ENCODE measurements at places on chromosomes 1 and 21. TPM values are rescaled to one million over a fixed set of nuclear protein-coding genes. Genes with fewer than 3 reads are reported as not detected.

- no peak for DNase-seq
Measured at GRCh38 chr1:20192364-20192763, 6.0 kb upstream of the PLA2G2C start.

DNA sequence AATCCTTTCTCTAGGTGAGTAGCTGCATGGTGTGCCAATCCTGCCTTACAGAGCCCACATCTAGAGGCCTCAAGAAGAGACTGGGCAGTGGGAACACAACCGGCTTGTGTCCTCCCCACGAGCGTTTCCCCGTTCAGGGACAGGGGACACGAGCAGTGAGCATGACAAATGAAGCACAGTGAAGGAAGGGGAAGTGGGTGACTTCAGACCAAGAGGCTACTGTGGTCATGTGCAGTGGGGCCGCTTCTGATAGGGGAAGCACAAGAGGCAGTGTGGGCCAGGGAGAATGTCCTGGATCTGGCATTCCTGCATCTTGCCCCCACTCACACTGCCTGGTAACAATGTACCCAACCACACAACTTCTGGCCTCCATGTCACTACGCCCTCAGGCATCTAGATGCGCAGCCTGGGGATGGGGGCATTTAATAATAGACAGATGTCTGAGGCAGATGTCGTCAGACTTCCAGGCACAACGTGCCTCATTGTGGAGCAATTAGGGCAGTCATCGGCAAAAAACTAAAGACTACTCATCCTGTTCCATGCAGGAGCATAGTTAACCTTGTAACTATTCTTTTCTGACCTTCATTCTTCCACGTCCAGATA, 155.6 kb upstream of the NBPF11 start:
- DNase-seq, result no peak

GRCh38 chr1:172977296-172978017, 73.3 kb downstream of the TNFSF18 start:
- DNase-seq, result no peak

Gene AADACL3
- not detected for total RNA-seq

Gene ECM1
- total RNA-seq, result 8.7 TPM

DNA sequence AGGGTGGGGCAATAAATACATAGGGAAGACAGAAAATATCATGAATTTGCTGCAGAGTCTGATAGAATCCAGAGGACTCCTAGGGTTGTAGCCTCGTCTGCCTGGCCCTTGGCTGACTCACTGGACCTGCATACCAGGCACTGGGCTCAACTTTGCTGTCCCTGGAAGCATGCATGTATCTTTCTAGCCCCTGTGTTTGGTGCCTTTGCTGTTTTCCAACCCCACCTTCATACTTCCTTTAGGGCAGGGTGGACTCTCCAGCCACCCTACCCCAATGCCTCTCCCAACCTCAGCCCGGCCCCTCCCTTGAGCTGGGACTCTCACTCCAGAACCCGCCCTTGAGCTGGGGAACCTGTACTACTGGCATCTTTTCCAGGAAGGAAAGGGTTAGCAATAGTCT, 1.2 kb downstream of the RAB25 start:
- DNase-seq, result no peak

Gene PEF1
- 39.2 TPM for total RNA-seq

DNA sequence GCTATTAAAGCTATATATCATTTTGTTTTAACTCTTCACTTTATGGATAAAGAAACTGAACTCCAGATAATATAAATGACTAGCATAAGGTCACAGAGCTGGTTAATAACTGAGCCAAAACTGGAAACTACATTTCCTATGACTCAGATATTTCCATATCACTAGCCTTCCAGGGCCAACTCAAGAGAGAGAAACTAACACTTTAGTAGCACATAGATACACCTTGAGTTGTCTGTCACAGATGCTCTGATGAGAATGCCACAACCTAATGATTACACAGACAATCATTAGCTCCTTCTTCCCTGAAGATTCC, 40.7 kb downstream of the NME7 start:
- DNase-seq, result no peak
